ENCODE measurements at places on chromosomes 1 and 21.

DNA sequence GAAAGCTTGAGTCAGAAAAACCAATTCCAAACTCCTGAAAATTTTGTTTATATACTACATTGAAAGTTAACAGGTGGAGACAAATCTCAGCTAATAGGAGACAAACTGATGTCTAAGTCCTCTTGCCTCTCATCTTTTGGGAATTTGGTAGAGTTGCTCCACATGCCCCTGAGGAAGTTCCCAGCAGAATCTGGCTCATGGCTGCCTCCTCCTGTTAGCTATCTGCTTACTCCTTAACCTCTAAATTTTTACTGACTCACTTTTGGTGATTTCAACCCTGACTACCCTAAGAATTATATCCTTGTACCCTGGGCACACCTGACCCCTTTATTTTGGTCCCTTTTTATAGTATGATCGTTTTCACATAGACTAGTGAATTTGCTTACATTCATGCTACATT lies 633.7 kb upstream of the USP24 start:
- DNase-seq = no peak

DNA sequence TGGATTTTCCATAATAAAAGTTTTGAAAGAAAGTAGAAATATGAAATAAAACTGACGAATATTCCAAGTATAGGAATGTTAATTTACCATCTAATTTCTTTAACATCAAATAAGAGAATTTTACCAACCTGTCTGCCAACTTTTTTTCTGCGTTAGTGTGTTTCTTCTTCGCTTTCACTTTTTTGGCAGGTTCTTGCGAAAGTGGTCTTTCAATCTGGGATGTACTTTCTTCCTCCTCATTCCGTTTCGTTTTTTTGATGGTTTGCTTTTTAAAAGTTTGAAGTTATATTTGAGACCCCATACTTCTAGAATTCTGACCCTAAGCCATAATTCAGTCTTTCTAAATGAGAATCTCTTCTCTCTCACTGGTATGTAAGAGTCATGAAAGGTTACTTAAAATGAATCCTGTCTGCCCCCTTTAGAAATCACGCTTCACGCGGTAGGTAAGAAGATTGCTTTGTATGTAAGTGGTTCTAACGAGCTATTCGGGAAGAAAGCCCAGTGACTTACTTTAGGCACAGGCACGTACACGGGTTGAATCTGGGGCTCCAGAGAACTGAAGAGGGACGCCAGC lies 580 bp downstream of the RBM34 start:
- no peak for DNase-seq

DNA sequence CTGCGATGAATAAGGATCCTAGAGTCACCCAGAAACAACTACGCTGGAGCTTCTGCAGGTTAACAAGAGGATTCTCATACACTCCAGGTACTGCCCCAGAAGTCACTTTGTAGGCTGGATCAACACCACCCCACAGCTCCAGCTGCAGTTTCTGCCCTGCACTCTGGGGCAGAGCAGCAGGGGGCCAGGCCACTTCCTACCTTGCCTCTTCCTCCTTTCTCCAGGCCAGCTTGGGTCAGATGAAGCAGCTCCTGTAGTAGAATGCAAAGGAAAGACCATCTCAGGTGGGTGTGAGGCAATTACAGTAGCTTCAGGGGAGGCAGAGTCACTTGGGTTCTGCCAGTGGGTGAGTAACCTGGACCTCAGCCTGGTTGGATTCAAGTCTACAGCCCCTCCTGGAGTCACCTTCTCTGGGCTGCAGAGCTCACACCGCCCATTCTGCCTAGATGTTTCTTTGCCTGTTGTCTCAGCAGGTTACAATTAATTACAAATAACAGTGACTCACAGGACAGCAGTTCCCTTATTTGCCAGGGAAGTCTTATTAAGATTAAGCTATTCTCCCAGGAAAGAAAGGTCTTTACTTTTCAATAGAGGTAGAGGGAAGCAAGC lies 24.4 kb upstream of the BCAR3 start:
- DNase-seq = no peak

- DNase-seq = no peak
Observed at GRCh38 chr21:37808261-37808660, 108.0 kb downstream of the KCNJ6 start.

- no peak for DNase-seq
Observed at GRCh38 chr1:209504571-209504970, 78.9 kb upstream of the CAMK1G start.

DNA sequence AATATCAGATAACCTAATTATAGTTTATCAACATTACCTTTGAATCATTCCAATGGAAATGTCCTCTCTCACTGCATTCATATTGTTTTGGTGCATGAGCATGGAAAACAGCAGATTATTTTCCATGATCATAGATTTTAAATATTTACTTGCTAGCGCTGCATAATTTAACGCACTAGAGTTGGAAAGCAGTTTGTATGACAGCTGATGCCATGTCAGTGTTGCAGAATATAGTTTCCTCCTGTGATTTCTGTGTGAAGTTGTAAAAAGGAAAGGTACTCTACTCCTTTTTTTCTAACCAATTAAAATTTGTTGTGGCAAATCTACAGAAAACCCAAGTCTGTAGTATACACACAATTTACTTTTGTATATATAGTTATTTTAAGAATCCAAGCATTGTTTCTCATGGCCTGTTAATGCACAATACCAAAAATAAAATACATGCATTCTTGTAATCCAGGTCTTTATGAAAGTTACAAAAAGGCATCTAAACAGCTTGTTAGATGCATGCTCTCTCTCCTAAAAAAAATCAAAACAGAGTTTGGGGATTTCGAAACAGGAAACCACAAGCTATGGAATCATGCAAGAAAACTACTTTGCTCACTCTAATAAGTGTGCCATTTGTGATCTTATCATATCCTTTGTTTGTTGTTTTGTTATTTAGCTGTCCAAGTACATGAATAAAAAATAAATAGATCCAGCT lies 1.9 kb upstream of the ATG4C start:
- no peak for DNase-seq

DNA sequence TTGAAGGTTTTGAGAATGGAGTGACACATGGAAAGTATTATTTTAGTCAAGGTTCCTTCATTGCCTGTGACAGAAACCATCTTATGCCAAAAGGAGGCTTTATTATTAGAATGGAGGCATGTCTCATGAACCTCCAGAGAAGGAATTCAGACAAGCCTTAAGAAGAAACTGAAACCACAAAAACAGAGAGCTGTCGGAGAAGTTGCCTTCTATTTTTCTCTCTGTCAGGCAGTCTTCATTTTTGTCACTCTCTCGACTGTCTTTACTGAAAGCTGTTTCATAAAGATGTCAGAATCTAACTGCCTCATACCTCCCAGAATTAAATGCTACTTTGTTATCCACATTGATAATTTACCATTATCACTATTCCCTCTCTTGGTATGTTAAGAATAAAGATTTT lies 434.7 kb upstream of the ADGRL4 start:
- no peak for DNase-seq

DNA sequence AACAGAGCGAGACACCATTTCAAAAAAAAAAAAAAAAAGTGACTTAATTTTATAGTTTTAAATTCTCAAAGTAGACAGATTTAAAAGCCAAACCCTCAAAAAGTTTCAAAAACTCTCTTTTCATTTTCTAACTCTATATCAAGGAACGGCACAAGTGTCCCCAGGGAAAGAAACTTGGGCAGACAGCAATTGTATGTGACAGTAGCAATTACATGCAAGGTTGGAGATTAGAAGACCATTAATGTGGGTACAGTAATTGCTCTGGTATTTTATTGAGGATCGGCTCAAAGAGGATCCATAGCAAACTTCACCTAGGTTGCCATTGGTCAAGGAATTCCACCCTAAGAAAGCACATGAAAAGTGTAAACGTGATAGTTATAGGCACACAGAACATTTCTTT lies 46.2 kb downstream of the ACBD6 start:
- DNase-seq = no peak

DNA sequence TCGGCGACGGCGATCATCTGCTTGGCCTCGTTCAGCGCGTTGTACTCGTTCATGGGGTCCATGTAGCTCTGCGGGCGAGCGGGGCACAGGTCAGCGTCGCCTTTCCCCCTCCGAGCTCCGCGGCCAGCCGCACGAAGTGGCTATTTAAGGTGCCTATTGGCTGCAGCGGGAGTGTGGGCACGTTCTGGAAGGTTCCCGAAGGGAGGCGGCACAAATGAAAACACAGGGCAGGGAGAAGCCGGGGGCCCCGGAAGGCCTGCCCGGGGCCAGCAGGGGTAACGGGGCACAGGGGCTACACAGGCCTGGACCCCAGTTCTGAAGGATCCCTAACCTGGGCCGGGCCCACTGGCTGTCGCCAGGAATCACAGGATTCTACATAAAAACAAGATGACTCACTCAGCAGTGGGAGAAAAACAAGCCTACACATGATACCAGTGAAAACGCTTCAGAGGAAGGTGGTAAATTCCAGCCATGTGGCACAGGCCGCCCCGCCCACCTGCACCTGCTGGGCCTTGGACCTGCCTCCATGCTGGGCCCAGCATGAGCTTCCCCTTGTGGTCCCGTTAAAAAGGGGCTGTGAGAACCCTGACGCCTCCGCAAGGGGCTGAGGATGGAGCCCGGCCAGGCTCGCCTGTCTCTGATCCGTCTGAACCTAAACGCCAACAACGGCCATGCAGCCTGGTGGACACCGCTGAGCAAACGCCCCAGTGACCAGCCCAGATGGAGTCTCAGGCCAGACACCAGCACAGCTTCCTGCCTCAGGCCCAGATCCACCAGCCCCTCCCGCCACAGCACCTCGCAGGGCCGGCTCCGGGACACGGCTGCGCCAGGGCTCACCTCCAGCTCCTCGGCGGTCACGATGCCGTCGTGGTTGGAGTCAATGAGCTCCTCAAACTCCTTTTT lies 3.9 kb upstream of the TNFRSF4 start:
- peak; percentile 39 for DNase-seq

DNA sequence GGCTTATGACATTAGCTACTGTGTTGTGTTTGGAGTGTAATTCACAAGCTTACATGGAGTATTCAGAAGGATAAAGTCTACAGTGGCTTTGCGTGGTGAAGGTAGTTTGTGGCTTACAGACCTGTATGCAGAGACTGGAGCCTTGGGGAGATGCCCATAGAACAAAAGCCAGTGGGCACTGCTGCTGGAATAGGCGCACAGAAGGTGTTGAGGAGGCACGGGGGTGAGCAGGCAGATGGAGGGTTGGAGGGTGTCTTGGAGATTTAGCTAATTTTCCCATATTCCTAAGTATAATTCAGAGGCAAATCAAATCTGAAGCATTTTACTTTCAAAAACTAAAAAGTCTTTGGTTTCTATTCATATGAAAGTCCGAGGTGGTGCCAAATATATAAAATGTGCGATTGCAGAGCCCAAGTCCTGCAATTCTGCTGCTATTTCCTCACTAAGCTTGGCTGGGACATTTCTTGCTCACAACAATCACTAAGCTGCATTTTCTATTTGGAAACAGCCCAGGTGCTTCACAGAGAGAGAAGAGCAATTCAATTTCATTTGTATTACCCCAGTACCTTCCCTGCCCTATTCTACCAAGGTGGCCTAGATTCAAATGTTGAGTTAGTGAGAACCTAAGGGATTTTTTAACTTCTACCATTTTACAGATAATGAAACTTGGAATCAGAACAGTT lies 48.5 kb downstream of the FH start:
- DNase-seq = no peak

GRCh38 chr1:225137976-225138375 lies 208.5 kb downstream of the DNAH14 start:
- no peak for DNase-seq

GRCh38 chr1:208809876-208810275 lies 565.7 kb upstream of the PLXNA2 start:
- no peak for DNase-seq

DNA sequence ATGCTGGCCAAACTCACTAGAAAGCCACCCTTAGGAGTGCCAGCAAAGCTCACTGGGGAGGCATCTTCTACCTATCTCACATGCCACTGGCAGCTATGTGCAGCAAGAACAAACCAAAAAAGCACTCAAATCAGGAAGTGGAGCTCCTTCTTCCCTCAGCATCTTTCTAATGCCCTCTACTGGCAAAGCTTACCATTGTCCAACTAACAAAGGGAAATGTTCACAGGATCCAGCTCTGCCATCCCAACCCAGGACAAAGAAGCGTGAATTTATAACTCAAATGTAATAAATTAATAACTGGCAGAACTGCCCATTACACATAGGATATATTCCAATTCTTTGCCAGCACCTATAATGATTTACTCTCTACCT lies 38.9 kb downstream of the LEPR start:
- DNase-seq = no peak

Measured in epithelial cell of prostate (primary cell).